ENCODE measurements at places on chromosomes 12 and 14. TPM values are rescaled to one million over a fixed set of nuclear protein-coding genes. Genes with fewer than 3 reads are reported as not detected.

- peak; percentile 43 for DNase-seq
Observed at GRCh38 chr14:50875359-50876070, 3.7 kb downstream of the ABHD12B start.

DNA sequence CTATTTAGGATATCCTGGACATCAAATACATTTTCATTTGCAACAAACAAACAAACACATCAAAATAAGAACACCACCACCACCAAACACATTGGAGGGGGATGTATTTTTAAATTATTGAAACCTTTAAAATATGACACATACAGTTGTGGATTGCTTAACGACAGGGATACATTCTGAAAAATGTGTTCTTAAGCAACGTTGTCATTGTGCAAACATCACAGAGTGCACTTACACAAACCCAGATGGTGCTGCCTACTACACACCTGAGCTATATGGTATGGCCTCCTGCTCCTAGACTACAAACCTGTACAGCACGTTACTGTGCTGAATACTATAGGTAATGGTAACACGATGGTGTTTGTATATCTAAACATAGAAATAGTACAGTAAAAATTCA lies 19.4 kb downstream of the PYGL start:
- DNase-seq = no peak

RHEBL1 gene
- polyA plus RNA-seq = 11.7 TPM

POTEM gene
- polyA plus RNA-seq = not detected

- DNase-seq = no peak
Observed at GRCh38 chr14:29847056-29847380, 80.6 kb downstream of the PRKD1 start.

- peak; percentile 45 for DNase-seq
Observed at GRCh38 chr12:6333029-6333428, 8.8 kb downstream of the TNFRSF1A start.

GRCh38 chr12:123126294-123127181 lies 24.4 kb downstream of the PITPNM2 start:
- no peak for DNase-seq

- no peak for DNase-seq
Observed at GRCh38 chr12:103832048-103832997, 8.7 kb downstream of the NT5DC3 start.
